DMS79 treated with DMSO at 0.1 percent for 48 hours (cell line): ENCODE measurements at places on chromosomes 5 and 9.

- DNase-seq, result no peak
These were observed 29.9 kb upstream of the OBP2B start for GRCh38 chr9:133238851-133239532.

DNA sequence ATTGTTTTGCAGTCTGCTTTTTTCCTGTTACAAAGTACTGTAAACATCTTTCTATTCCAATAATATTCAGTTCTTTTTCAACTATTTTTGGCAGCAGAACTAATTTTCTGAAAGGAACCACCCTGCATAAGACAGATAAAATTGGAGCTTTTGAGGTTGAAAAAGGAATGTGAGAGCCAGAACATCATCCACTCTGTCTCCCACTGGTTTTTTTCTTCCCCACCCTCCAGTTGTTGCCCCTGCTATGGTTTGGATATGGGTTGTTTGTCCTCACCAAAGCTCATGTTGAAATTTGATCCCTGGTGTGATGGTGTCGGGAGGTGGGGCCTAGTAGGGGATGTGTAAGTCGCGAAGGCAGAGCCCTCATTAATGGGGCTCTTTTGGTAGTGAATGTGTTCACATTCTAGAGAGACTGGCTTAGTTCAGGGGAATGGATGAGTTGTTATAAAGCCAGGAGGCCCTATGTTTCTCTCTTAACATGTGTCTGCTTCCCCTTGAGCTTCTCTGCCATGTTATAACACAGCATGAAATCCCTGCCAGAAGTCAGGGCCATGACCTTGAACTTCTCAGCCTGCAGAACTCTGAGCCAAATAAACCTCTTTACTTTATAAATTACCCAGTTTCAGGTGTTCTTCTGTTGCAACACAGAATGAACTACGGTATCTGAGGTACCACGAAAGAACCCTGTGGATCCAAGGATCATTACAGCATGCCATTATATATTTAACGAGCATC lies 34.8 kb upstream of the MAST4 start:
- no peak for DNase-seq

DNA sequence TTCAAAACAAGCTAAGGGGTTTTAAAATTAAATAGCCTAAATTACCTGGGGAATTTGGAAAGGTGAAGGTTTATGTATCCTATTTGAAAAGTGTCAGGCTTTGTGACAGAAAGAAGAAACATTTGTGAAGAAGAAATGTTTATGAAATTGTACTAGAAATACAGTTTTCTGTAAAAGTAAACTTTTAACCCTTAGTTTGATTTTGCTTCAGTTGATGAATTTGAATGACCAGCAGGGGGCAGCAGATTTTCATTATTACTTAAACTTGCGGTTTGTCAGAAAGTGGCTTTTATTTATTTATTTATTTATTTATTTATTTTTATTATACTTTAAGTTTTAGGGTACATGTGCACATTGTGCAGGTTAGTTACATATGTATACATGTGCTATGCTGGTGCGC lies 58.1 kb downstream of the NNT start:
- DNase-seq, result no peak

DNA sequence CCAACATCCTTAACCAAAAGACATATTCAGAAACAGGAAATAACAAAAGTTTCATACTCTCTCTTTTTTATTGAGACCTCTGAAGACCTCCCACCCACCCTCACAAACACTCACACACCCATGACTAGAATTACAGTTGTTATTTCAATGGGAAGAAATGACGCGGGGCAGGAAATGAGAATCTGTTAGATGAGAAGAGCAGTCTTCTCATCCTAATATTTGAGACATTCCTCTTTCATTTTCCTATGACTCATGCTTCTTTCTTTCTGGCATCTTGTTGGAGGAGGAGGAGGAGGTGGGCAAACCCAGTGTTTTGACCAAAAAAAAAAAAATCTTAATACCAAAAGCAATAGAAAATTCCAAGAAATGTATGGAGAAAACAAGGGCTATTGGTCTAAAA lies 179.5 kb upstream of the TARS1 start:
- DNase-seq, result no peak

DNA sequence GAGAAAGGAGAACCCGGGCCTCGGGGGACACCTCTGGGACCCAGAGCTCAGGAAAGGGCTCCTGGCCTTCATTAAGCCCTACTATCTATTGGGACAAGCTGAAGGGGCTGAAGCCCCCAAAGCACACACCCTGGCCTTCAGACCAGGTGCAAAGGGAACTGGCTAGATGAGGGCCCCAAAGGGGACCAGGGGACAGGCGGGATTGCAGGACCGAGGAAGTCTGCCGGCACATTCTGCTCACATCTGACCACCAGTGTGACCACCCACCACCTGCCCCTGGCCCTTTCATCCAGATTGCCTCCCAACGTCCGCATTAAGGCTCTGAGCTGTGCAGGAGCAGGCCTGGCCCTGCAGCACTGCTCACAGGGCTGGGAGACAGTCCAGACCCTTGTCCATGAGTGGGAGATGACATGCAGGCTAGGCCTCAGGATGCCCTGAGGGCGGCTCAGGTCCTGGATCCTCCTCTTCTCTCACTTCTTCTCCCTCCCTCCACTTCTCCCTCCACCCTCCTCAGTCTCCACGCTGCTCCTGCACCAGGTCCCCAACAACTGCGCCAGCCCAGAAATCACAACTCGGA lies 19.2 kb downstream of the PSD2 start:
- DNase-seq, result no peak

- DNase-seq, result peak; percentile 22
These were observed 680 bp upstream of the RFK start for GRCh38 chr9:76394960-76395252.

GRCh38 chr5:168992687-168993086 lies 308.3 kb downstream of the SLIT3 start:
- DNase-seq, result no peak

GRCh38 chr9:72497447-72498046 lies 23.9 kb upstream of the TMC1 start:
- no peak for DNase-seq

DNA sequence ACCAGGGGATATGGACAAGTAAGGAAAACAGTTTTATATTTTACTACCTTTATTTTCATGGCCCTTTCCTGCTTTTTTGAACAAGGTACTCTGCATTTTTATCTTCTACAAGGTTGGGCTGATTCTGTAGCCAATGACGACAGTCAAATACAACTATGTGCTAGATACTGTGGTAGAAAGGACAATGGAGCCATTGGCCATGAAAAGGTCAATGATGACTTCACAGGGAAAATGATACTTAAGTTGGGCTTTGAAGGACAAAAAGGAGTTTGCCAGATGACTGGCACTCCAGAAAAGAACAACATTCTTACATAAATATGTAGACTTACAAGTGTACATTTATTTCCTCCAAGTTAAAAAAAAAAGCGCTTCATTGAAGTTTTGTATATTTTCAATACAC lies 663 bp downstream of the INSL6 start:
- DNase-seq, result no peak

- peak; percentile 11 for DNase-seq
These were observed 208.1 kb downstream of the GNA14 start for GRCh38 chr9:77440057-77440456.

DNA sequence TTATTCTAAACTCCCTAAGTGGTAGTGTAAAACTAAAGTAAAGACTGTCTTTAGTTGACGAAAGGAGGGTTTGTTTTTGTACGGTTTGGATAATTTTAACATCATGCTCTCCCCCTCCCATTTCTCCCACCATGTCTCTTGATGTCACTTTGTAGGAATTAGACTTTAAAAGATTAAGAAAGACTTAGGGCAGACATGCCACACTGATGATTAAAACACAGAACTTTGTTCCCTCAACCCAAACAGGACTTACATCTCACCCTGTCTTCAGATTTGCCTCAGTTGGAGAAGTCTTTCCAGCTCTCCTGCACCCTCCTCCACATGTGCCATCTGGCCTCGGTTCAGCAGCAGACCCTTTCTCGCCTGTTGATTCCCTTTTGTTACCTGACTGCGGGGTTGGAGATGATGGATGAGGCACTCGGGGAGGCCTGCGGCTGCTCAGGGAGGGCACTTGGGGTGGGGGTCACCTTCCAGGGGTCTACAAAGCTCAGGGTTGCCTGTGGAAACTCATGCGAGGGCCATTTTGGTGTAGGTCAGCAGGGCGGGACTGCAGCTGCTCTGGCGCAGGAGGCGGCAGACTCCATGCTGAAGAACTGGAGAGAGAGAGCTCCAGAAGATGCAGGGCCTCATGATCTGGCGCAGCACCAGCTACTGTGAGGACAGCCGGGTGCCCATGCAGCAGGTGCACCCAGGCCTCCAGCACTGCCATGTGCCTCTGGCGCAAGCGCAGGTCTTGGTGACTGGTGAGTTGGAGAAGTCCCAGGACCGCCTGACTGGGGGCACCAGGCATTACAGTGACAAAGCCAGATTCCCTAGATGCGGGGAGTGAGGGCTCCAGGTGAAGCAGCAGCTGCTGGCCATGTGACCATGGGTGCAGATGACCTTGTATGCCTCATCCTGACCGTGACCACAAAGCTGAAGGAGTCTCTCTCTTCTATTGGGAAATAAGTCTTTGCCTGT lies 24.5 kb upstream of the EXOC3 start:
- DNase-seq, result no peak

DNA sequence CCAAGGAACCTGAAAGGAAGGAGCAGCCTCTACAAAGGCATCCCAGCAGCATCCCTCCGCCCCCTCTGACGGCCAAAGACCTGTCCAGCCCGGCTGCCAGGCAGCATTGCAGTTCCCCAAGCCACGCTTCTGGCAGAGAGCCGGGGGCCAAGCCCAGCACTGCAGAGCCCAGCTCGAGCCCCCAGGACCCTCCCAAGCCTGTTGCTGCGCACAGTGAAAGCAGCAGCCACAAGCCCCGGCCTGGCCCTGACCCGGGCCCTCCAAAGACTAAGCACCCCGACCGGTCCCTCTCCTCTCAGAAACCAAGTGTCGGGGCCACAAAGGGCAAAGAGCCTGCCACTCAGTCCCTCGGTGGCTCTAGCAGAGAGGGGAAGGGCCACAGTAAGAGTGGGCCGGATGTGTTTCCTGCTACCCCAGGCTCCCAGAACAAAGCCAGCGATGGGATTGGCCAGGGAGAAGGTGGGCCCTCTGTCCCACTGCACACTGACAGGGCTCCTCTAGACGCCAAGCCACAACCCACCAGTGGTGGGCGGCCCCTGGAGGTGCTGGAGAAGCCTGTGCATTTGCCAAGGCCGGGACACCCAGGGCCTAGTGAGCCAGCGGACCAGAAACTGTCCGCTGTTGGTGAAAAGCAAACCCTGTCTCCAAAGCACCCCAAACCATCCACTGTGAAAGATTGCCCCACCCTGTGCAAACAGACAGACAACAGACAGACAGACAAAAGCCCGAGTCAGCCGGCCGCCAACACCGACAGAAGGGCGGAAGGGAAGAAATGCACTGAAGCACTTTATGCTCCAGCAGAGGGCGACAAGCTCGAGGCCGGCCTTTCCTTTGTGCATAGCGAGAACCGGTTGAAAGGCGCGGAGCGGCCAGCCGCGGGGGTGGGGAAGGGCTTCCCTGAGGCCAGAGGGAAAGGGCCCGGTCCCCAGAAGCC lies 30.8 kb downstream of the CD180 start:
- DNase-seq, result no peak

- DNase-seq, result no peak
These were observed 73.4 kb downstream of the ANGPTL2 start for GRCh38 chr9:127049044-127049443.
